T-helper 2 cell treated with Interferon-gamma antibody and Interleukin-4, amounts not matched to agents 100 ng/mL and 5 ng/mL, for 36 hours (primary cell): ENCODE measurements at places on chromosomes 16 and 17. TPM values are rescaled to one million over a fixed set of nuclear protein-coding genes. Genes with fewer than 3 reads are reported as not detected.

Gene GSDMA
- total RNA-seq = 0.59 and 1.6 TPM in 2 replicates

Gene SLC12A4
- total RNA-seq = 40.2 and 41.9 TPM in 2 replicates

Gene KRT15
- total RNA-seq = not detected in 2 replicates

Gene NKD1
- total RNA-seq = 0.75 and 1.1 TPM in 2 replicates

Gene HNF1B
- 0.70 and 1.0 TPM in 2 replicates for total RNA-seq

Gene CBX1
- total RNA-seq = 65.2 and 66.0 TPM in 2 replicates

Gene DPEP2
- total RNA-seq = 14.8 and 16.8 TPM in 2 replicates

Gene KRTAP4-4
- not detected in 2 replicates for total RNA-seq

Gene CLEC10A
- total RNA-seq = not detected in 2 replicates

Gene ARL5C
- total RNA-seq = not detected in 2 replicates

Gene SLFN14
- not detected in 2 replicates for total RNA-seq

Gene FASN
- 175 and 181 TPM in 2 replicates for total RNA-seq

Gene ASPSCR1
- 34.4 and 35.5 TPM in 2 replicates for total RNA-seq

Gene RNF222
- total RNA-seq = 0.05 TPM in 1 of 2 replicates, not detected in the other

Gene RPUSD1
- 34.8 TPM in 2 replicates for total RNA-seq

Gene SLC16A6
- 5.3 and 5.7 TPM in 2 replicates for total RNA-seq

Gene TP53TG3C
- total RNA-seq = not detected in 2 replicates

Gene CLDN9
- total RNA-seq = 0.43 and 0.77 TPM in 2 replicates

Gene ST6GALNAC2
- total RNA-seq = not detected in 2 replicates

Gene C17orf78
- total RNA-seq = not detected in 2 replicates

Gene PYY
- not detected in 2 replicates for total RNA-seq

Gene TPPP3
- not detected in 2 replicates for total RNA-seq

Gene CD79B
- total RNA-seq = 38.3 and 41.0 TPM in 2 replicates

Gene CLEC18A
- total RNA-seq = 0.82 and 0.89 TPM in 2 replicates

Gene ETV4
- 1.2 and 1.3 TPM in 2 replicates for total RNA-seq
